ENCODE measurements at places on chromosomes 5 and 9. TPM values are rescaled to one million over a fixed set of nuclear protein-coding genes. Genes with fewer than 3 reads are reported as not detected.

- no peak for DNase-seq
Measured at GRCh38 chr5:133475986-133476385, 136.4 kb downstream of the FSTL4 start.

DNA sequence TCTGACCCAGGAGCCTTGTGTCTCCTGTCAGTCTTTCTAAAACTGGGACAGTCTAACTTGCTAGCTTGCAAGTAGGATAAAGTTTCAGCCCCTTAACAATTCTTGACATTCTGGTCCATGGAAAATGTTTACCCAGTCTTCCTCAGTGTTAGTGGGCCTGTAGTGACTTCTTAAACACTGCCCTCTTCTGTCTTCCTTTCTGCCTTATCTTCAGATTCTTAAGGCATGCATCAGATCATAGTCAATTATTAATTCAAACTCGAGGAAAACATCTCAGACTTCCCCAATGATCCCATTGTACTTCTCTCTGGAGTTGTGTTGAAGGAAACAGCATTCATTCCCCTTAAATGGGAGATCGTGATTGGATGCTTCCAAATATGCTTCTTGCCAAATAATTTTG, 1199.8 kb downstream of the DTWD2 start:
- DNase-seq = no peak

DNA sequence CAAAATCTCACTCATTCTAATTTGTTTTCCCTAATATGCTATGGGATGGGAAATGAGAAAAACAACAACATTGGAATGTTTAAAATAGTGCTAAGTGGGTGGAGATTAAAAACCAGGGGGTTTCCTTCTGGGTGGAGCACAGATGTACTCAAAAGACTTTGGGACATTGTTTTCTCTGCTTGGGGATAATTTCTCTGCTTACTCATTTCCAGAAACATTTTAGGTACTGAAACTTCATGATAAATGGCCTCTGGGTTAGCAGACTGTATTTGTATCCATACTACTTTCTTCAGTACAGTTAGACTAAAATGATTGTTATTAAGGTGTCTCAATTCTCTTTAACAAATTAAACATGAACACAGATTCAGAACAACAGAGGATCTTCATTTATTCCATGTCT, 17.4 kb downstream of the ELOVL7 start:
- no peak for DNase-seq

DNA sequence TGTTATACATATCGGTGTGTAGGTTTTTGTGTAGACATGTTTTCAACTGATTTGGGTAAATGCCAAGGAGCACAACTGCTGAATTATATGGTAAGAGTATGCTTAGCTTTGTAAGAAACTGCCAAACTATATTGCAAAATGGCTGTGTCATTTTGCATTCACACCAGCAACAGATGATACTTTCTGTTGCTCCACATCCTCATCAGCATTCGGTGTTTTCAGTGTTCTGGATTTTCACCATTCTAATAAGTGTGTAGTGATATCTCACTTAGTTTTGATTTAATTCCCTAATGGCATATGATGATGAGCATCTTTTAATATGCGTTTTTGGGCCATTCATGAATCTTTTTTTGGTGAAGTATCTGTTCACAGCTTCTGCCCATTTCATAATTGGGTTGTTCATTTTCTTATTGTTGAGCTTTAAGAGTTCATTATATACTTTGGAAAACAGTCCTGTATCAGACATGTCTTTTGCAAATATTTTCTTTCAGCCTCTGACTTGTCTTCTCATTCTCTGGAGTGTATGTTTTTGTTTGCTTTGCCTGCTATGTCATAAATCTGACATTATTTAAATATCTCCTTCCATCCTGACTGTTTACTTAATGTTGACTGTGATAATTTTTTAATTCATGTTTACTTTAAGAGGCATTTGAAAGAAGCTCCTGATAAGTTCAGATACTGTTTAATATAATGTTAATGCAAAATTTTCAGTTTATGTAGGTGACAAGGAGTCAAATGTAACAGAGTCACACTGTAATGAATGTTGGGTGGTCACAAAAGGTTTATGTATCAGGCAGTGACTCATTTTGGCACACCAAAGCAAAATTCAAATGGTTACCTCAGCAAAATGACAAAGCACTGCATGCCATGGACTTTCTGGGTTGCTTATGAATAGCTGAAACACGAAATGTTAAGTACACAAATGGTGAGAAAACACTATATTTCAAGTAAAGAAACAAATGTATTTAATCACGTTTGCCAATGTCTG, 181.1 kb upstream of the DAB2 start:
- DNase-seq = no peak

- DNase-seq = no peak
Measured at GRCh38 chr9:118961857-118962256, 407.4 kb downstream of the BRINP1 start.

DNA sequence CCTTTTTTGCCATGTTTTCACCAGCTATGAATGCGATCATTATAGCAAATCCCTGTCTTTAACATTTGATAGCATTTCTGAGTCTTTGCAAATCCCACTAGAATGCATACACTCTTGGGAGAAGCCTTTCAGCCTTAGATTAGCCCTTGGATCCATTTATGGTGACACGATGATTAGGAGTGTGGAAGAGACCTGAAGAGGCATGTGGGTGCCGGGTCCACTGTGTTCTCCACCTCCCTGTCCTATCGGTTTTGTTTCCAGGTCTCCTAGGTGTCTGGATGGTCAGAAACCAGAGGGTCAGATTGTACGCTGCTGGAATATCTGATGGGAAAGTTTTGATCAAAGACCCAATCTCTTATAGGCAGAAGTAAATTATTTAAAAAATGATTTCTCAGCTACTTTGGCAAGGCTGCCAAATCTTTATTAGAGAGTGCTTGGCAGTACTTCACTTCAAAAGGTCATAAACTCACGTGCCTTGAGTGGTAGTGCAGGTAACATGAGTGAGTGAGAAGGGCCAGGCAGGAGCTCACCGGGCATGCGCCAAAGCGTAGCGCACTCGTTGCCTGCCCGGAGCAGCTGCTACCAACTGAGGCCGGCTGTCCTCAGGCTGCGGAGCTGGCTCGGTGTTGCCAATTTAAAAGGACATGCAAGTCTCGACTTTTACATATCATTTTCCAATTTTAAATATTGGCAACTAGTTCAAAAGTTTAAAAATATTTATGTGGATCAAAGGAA, 51.3 kb downstream of the PCSK5 start:
- no peak for DNase-seq

The F2RL1 gene
- 3.6 TPM for total RNA-seq

The GPR151 gene
- not detected for total RNA-seq

The CARTPT gene
- not detected for total RNA-seq
